A549 treated with DMSO at 1 μM for 4 hours (cell line): ENCODE measurements at places on chromosomes 4 and X. TPM values are rescaled to one million over a fixed set of nuclear protein-coding genes. Genes with fewer than 3 reads are reported as not detected.

CXCL6 gene
- total RNA-seq: 0.12 TPM in 1 of 5 replicates, not detected in the others

AKAP4 gene
- total RNA-seq: not detected in 5 replicates

GPR78 gene
- total RNA-seq: 0.22 to 0.26 TPM (median 0.23 TPM) in 3 of 5 replicates, not detected in the others

PAK3 gene
- 0.05 to 0.17 TPM in 2 of 5 replicates, not detected in the others for total RNA-seq

STATH gene
- not detected in 5 replicates for total RNA-seq

RPGR gene
- 9.6 to 14.6 TPM (median 11.3 TPM) in 5 replicates for total RNA-seq

RBM46 gene
- not detected in 5 replicates for total RNA-seq

SPIN3 gene
- total RNA-seq: 5.8 to 8.1 TPM (median 7.1 TPM) in 5 replicates

VCX gene
- total RNA-seq: not detected in 5 replicates

PCDH18 gene
- total RNA-seq: not detected in 5 replicates
